ENCODE measurements at places on chromosomes 13 and 19.

DNA sequence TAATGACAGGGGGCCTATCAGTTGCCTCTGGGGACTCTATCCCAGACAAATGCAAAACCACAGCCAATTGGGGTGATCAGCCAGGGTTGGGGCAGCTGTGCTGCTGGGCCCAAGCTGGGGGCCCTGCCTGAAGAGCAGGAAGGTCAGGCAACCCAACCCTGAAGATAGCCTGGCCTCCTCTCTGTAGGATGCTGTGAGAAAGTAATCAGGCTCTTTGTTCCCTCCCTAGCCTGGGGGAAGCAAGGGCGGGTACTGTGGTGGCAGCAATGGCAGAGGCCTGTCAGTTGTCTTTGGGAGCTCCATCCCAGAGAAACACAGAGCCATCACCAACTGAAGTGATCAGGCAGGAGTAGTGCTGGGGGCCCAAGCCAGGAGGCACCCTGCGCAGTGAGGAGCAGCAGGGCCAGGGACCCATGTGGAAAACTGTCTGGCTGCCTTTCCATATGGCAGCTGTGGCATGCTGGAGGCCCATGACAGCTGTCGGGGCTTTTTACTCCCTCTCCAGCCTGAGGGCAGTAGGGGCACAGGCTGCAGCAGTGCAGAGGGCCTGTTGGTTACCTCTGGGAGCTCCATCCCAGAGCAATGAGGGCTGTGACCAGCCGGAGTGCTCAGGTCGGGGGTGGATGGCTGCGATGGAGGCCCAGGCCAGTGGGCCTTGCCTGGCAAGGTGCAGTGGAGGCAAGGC lies 73.6 kb upstream of the ATP12A start:
- DNase-seq: peak; percentile 72

DNA sequence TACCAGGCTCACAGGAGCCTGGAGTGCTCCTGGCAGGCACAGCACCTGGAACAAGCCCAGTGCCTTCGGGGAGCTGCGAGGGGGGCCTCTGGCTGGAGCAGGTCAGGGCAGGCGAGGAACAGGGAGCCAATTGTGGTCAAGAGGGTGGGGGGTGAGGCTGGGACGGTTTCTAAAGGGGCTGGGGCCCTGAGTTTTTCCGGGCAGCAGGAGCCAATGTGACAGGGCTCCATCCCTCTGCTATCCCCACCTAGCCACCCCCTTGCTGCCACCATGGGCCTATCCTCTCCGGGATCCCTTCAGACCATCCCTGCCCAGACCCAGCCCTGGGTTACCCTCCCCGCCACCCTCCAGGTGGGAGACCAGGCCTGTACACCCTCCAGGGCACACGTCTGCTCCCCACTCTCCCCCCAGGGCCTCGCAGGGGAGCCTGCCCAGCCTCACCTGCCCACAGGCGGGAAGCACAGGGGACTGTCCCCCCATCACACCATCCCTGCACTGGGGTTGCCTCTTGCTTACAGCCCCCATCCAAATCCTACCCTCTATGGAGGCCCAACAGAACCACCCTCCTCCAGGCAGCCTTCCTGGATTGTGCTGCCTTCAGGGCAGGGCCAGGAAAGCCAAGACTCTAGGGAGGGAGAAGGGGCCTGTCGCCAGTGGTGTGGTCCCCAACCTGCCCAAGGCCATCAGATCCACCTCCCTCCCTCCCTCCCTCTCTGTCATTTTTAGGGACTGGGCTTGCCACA lies 121.0 kb downstream of the URI1 start:
- DNase-seq: no peak

- no peak for DNase-seq
Observed at GRCh38 chr13:101262306-101262705, 154.0 kb downstream of the NALCN start.

GRCh38 chr13:40217675-40218074 lies 448.8 kb downstream of the FOXO1 start:
- no peak for DNase-seq

DNA sequence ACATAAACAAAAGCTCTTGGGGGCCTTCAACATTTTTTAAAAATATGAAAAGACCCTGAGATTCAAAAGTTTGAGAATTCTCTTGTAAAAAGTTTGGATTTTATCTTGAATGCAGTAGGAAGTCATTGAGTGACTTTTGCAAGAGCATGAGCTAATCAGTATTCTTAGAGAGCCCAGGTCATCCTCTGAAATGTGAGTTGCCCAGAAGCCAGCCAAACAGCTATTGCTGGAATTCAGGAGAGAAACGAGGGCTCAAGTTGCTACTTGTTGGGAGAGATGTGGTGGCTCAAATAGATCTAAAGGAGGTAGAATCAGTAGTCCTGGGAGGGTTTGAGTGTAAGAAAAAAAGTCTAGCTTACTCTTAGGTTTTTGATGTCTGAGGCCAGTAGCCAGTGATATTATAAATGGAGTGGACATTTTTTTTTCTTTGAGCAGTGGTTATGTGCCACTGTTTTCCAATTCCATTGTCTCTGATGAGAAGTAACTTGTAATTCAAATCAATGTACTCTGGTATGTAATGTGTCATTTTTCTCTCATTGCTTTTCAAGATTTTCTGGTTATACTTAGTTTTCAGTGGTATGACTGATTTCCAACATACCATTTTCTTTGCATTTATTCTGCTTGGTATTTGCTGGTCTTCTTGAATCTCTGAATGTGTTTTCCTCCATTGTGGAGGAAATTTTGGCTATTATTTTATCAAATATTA lies 30.7 kb downstream of the LMO7 start:
- peak; percentile 23 for DNase-seq

GRCh38 chr13:83085186-83085900 lies 796.9 kb downstream of the SLITRK1 start:
- DNase-seq: no peak

DNA sequence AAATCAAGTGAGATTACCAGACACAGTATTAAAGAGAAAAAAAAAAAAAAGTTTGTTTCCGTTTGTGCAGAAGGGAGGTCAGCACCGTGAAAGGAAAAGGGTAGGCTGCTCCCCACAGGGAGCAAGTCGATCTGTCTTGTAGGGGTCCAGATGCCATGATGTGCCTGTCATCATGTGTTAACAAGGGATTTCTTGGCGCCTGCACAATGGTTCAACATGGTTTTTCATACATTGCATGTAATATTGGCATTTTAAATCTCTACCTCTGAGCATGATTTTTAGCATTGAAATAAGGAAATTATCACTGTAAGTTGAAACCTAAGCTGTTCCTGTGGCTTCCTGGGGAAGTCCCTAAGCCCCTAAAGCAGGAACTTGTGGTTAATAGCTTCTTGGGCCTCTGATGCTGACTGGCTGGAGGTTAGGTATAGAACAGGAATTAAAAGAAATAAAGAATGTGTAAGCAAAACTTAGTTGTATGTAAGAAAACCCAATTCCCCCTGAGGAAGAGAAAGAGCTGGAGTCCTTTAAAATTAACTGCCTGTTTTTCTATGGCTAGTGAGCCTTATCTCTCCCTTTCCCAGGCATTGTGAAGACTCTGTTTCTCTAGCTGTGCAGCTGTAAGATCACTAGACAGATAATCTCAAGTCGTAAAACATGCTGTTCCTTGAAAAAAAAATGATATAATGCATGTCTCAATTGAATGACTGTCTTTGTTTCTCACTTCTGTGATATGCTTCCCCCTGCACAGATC lies 7.4 kb upstream of the FCGBP start:
- no peak for DNase-seq

- no peak for DNase-seq
Observed at GRCh38 chr13:113573065-113573464, 11.5 kb upstream of the TFDP1 start.

- DNase-seq: no peak
Observed at GRCh38 chr13:89097994-89098393, 1426.8 kb downstream of the SLITRK5 start.

- DNase-seq: no peak
Observed at GRCh38 chr13:50129081-50129705, 113.9 kb downstream of the KCNRG start.

- DNase-seq: no peak
Observed at GRCh38 chr19:33234736-33235135, 9.1 kb upstream of the SLC7A10 start.

DNA sequence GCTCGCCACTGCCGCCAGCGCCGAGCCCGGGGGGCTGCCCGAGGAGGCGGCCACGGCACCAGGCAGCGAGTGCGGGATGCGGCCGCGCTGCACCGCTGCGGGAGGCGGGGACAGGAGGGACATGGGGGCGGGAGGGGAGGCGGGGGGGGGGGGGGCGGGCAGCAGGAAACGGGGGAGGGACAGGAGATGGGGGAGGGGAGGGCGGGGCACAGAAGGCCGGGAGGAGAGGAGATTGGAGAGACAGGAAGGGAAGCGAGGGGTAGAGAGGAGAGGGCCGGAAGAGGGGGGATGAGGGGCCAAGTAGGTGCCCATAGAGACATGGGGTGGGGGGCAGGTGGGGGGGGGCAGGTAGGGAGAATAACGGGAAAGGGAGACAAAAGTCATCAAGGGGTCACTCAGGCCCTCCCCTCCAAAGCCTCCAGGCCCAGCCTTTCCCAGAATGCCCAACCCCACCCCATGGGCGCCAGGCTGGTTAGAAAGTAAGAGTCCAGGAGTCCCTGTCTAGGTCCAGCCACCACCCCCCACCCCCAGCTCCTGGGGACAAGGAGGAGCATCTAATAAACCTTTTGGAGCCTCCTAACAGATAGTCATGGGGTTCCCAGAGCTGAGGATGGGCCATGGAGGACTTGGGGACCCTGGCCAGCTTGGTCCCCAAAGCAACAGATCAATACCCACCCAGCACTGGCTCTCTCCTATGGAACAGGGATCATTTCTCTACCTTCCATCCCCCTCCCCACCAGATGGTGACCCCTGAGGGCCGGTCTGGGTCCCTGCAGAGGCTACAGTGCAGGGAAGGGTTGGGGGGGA lies 9.5 kb downstream of the NR2F6 start:
- DNase-seq: no peak

DNA sequence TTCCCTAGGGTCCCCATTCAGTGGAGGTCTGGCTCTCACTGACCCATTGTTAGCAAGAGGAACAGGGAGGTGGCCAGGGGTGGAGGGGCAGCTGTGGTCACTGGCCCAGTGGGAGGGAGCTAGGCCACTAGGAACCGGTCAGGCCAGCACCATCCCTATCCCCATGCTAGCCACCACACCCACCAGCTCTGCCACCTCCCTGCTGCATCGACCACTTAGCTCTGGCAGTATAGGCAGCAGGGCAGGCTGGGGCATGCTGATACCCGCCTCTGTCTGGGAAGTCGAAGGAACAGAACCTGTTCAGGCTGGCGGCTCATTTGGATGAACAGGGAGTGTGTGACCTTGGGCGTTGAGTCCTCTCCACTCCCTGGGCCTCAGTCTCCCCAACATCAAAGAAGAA lies 4.7 kb downstream of the PPP1R13L start:
- no peak for DNase-seq

GRCh38 chr19:39913682-39914333 lies 20.6 kb downstream of the FCGBP start:
- no peak for DNase-seq

GRCh38 chr13:41313659-41314197 lies 2.7 kb downstream of the NAA16 start:
- no peak for DNase-seq

DNA sequence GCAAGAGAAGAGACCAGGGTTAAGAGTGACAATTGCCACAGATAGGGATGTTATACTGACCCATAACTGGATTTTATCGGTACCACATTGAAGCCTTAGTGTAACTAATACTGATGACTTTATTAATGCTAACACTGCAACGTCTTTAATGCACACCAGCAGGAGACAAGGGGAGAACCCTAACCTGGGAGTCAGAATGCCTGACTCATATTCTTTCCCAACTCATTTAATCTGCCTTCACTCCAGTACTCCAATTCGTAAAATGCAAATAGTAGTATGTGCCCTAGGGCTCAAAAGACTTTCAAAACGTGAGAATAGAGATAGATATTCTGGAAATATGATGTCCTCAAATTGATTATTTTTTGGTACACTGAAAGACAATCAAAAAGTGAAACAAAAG lies 62.4 kb downstream of the GPC6 start:
- DNase-seq: no peak

- DNase-seq: no peak
Observed at GRCh38 chr19:52871466-52871865, 14.0 kb upstream of the ZNF468 start.

DNA sequence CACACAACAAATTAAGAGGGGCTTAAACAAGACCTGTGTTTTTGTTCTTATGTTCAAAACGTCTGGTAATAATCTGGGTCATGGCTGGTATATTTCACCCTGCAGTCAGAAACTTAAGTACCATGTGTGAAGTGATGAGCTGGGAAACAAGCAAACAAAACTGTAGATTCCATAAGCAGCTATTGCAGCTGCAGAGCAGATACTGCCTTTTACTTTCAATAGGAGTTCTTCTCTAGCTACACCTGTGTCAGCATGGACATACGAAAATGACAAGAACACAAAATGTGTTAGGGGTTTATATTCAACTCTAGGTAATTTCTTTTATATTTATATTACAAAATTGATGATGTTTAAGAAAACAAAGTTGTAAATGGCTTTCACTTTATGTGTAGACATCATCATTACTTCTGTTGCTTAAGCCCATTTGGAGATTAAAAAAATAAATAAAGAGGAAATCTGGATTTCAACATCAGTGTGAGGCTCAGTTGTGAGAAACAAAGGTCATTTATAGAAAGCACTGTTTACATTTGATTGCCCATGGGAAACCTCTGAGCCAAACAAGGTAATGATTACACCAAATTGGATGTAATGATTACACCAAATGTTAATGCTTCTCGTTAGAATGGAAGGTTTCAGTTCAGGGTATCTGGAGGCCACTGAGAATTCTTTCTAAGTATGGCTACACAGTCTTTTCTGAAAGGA lies 451.0 kb upstream of the SLC10A2 start:
- no peak for DNase-seq

- no peak for DNase-seq
Observed at GRCh38 chr13:24275041-24275440, 34.3 kb upstream of the C1QTNF9 start.

DNA sequence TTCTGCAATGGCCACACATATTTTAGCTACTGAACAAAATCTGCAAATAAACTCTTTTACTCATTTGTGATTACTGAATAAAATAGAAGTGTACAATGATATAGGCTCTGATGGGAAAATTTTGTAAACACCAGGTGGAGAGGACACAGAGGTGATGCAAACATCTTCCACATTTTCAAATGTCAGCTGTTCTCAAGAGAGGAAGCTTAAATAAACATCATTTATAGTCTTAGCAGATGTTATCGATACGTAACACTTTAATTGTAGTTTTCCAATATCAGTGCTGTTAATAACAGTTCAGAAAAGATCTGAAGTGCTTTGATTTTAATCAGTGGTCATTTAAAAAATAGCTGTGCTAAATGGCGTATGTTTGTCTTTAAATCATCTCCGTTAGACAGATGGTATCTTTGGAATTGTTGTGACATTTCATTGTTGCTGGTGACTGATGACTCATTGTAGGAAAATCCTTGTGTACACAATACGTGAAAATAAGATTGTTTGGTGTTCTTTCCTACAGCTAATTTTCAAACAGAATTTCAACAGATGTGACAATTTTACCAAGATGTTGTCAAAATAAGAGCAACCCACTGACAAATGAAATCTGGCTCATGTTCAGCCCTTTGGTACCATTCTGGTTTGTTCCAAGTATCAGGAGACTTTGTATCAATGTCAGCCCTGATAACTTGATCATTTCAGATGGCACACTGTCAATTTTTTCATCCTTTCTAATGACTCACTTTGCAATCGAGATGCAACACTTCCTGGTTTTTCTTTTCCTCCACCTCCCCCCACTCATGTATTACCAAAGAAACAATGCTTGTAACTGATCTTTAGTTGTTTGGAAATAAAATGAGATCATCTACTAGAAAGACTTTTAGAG lies 516.0 kb downstream of the DCT start:
- DNase-seq: no peak

- DNase-seq: peak; percentile 50
Observed at GRCh38 chr19:50328224-50328872, 829 bp downstream of the KCNC3 start.
